ENCODE measurements at places on chromosomes 16 and 17.

- DNase-seq, result no peak
Measured at GRCh38 chr17:78095035-78095434, 33.5 kb downstream of the TMC6 start.

GRCh38 chr16:12771341-12771798 is 32.3 kb downstream of the CPPED1 start:
- DNase-seq, result no peak

GRCh38 chr17:65455972-65456343 is 105.5 kb downstream of the AXIN2 start:
- no peak for DNase-seq

- DNase-seq, result no peak
Measured at GRCh38 chr17:652314-652713, 62.3 kb downstream of the VPS53 start.

DNA sequence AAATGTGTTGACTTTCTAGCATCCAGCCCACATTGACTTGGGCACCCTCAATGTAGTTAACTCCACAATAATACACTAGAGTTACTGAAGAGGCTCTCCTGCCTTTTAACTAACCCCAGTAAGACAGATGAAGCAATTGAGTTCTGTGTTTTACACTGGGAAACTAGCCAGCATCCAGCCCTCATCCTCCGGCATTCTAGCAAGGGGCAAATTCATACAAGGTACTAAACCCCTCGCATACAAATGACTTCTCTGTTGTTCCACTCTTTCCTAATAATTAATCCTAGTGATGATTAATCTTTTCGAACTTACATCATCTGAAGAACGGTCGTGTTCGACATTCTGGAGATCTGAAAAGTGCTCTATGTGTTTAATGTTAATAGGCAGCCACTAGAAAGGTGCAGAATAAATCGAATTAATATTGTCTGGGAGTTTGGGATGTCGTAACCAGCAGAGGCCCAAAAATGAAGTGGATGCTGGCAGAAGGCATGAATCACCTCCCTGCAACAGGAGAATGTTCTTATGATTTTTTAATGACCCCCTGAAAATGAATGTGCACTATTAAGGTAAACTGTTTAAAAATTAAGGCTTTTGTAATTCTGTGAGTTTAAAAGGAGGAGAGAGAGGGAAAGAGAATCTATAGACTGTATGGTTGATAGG is 249.4 kb downstream of the SNX29 start:
- no peak for DNase-seq

DNA sequence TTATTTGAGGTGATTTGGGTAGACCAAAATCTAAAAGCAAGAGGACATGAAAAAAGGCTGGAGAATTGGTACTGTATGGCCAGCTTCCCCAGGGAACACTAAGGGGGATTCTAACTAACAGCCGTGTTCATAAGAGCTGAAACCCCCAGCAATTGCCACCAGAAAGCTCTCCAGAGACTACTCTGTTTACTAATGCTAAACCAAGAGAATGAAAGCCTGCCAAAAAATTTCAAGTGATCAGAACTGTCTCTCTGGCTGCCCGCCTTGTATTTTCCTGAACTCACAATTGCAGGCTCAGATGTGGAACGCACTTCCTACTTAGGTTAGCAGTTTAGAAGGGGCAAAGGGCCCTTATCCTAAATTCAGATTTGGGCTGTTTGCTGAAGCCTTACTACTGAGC is 24.1 kb downstream of the MYH10 start:
- DNase-seq, result no peak

DNA sequence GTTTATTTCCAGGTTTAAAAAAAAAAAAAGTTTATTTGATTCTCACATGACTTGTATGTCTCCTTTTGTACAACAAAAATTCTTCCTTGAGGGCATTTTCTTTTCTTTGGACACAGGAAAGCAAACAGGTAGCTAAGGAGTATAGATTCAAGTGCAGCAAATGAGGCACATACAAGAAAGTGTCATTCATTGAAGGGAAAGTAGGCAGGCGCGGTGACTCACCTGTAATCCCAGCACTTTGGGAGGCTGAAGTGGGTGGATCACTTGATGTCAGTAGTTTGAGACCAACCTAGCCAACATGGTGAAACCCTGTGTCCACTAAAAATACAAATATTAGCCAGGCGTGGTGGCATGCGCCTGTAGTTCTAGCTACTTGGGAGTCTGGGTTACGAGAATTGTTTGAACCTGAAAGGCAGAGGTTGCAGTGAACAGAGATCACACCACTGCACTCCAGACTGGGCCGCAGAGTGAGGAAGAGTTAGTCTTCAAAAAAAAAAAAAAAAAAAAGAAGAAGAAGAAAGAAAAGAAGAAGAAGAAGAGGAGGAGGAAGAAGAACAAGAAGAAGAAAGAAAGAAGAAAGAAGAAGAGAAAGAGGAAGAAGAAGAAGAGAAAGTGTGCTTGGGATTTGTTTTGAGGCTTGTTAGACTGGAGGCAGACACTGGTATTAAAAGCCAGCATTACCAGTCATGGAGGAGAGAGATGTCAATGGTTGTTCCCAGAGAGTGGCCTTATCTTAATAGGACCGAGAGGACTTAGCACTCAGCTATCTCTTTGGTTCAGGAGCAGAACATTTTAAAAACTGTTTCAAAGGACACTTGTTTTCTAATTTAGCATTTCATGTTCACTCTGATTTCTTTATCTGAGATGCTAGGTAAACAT is 19.7 kb downstream of the GINS3 start:
- no peak for DNase-seq

DNA sequence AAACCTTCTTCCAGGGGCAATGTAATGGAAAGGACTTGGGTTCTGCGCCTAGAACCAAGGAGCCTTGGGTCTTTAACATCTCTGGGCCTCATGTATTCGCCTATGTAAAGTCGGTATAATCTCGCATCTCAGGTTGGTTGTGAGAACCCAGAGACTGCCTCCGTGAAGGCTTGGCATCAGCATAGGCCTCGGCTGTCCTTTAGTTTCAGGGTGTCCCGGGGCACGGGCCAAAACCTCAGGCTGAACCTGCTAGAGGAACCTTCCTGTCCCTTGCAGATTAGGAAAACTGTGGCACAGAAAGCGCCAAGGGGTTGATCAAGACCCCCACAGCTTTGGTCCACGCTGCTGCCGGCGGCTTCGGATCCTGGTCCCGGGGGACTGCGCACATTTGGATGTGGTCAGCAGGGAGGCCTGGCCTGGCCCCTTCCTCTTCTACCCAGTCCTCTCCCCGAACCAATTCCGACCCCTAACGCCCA is 772 bp upstream of the PHAF1 start:
- DNase-seq, result no peak
